ENCODE measurements at places on chromosomes 5 and 9.

GRCh38 chr5:88145221-88145610 is 123.4 kb downstream of the TMEM161B start:
- DNase-seq: peak; percentile 22

- DNase-seq: peak; percentile 32
Observed at GRCh38 chr5:127936439-127936972, 147.1 kb upstream of the SLC12A2 start.

GRCh38 chr5:56168066-56168478 is 65.1 kb downstream of the ANKRD55 start:
- no peak for DNase-seq

DNA sequence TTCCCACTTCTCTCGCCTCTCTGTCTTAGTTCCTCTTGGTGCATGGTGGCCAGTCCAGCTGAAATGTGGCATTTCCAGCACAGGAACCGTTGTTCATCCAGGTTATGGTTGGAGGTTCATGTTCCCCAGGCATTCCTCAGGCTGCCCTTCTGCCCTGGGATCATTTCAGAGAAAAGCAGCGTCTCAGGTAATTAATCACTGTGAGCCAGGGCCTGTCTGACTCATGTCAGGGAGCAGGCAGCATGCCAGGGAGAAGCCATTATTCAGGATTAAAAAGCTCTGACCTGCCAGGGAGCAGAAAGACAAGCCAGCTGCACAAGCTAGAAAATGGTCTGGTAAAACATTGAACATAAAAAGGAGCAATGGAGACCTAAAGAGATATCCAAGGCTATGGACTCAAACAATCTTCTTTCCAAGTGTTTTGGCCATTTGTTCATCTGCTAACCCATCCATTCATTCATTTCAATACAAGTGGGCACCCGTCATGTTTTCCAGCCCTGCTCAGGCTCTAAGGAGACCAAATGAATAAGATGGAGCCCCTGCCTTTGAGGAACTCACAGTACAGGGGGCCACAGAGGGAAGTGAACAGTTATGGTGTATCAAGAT is 241.4 kb downstream of the DRD1 start:
- no peak for DNase-seq

DNA sequence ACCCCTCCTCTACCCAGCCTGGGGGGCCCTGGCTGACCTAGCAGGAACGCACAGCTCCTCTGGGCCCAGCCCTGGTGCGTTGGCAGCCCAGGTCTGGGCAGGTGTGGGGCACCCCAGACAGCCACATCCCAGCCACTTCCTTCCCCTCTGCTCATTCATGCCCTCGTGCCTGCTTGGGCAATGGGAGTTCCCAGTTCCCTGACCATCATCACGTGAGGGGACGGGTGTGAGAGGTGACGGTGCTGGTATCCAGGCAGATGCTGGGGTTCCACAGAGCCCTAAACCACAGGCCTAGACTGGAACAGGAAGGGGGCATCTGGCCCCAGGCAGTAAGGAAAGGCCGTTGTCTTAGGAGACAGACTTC is 8.4 kb downstream of the RALGDS start:
- DNase-seq: no peak

DNA sequence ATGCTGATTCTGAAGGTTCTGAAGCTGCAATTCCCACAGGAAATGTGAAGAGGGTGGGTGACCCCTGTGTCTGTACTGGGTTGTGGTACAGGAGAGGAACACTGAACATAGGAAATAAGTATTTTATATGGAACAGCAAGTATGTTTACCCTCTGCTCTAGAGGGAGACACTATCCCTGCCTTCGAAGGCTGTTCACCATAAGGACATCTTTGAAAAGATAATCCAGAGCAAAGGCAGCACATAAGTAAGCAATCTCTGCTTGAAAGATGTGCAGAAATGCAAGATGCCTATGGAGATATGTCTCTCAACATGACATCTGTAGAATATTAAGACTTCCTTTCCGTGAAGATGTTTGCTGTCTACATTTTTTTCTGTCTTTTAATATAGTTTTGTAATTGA is 184.4 kb upstream of the EFNA5 start:
- DNase-seq: no peak

GRCh38 chr9:120434532-120434931 is 145.4 kb downstream of the CDK5RAP2 start:
- no peak for DNase-seq

DNA sequence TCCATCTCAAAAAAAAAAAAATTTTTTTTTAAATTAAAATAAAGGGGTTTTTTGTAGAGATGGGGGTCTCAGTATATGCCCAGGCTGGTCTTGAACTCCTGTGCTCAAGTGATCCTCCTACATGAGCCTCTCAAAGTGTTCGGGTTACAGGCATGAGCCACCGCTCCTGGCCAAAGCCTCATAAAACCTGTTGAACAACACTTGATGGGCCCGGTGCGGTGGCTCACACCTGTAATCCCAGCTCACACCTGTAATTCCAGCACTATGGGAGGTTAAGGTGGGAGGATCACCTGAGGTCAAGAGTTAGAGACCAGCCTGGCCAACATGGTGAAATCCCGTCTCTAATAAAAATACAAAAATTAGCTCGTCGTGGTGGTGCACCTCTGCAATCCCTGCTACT is 7.7 kb upstream of the NPM1 start:
- DNase-seq: no peak

DNA sequence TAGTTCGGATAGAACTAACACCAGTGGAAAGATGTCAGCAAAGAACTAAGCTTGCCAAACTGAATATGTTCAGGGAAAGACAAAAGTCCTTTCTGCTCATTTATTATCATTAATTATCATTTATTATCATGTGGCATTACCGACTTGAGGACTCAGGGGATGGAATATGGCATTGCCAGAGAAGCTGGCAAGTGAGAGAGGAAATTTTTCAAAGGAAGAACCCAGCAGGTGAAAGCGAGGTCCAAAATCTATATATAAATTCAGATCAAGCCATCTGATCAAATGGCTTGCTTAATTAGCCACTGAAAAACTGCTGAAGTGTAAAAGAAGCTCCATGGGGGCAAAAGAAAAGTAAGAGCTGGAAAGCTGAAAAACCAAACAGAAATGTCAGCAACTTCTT is 1049.6 kb upstream of the SEMA6A start:
- no peak for DNase-seq

- no peak for DNase-seq
Observed at GRCh38 chr5:163815240-163815791, 309.9 kb downstream of the MAT2B start.

DNA sequence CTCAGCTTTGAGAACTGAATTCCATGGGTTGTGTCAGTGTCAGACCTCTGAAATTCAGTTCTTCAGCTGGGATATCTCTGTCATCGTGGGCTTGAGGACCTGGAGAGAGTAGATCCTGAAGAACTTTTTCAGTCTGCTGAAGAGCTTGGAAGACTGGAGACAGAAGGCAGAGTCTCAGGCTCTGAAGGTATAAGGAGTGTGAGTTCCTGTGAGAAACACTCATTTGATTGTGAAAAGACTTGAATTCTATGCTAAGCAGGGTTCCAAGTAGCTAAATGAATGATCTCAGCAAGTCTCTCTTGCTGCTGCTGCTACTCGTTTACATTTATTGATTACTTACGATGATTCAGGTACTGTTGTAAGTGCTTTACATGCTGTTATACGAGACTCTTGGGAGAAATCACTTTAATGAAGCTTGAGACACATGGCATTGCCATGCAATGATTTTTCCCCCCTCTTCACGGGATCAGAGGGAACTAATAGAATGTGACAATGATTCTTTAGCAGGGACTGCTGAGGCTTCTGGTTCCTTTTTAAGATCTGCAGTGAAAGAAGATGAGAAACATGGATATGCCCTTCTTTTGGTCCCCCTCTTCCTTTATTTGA is 63.8 kb downstream of the PTTG1 start:
- no peak for DNase-seq

GRCh38 chr5:1099926-1100663 is 11.8 kb downstream of the SLC12A7 start:
- DNase-seq: no peak

GRCh38 chr5:68303754-68304420 is 88.3 kb downstream of the PIK3R1 start:
- no peak for DNase-seq

DNA sequence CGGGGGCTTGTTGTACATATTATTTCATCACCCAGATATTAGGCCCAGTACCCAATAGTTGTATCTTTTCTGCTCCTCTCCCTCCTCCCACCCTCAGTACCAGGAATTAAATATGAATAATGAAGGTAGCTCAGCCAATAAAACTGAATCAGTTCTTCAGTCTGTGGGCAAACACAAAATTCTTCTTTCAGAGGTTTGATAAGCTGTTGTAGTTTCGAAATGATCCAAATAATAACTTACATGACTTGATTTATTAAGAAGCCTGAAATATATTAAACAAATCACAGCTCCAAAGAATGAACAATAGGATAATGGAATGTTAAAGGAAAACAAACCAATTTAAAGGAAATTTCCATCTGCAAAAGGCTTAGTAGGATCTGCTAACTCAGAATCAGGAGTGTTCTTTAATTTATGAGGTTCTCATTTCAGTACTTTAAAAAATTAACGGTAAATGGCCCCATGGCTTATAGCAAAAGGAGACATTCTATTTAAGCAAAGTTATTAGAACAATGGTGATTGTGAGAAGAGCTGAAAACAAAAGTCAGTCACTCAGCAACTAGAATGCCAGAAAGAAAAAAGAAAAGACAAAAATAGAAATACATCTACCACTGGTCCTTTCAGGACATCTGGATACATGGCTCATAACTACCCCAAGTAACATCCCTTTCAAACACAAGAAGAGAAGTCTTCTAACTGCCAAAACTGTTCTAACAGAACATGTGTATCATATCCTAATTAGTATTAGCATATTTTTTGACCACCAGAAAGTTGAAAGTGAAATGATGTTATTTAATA is 62.4 kb downstream of the NR3C1 start:
- DNase-seq: no peak

GRCh38 chr9:100472788-100473275 is at the start of gene TMEFF1:
Gene TMEFF1 (plus strand): TSS chr9:100473149. CDS start chr9:100473545, 396 bp downstream.
- DNase-seq: peak; percentile 68

GRCh38 chr5:76104027-76104426 is 20.8 kb downstream of the SV2C start:
- peak; percentile 34 for DNase-seq

DNA sequence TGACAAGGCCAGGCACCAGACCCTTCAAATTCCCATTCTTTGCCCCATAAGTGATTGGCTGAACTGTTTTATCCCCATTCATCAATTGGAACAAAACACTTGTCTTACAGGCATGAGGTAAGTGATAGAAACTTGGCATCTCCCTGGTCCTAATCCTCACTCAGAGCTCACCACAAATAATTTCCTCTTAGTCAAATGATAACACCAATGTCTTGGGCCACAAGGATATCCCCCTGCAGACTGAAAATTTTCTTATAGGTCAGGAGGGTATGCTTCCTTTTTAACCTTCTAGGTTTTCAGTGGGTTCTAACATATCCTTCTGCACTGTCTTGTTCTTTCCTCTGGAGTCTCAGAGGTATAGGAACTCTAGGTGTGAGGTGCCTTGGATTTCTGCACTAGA is 14.5 kb downstream of the TNFSF15 start:
- no peak for DNase-seq

GRCh38 chr5:55934115-55934613 is 60.6 kb downstream of the IL6ST start:
- no peak for DNase-seq

DNA sequence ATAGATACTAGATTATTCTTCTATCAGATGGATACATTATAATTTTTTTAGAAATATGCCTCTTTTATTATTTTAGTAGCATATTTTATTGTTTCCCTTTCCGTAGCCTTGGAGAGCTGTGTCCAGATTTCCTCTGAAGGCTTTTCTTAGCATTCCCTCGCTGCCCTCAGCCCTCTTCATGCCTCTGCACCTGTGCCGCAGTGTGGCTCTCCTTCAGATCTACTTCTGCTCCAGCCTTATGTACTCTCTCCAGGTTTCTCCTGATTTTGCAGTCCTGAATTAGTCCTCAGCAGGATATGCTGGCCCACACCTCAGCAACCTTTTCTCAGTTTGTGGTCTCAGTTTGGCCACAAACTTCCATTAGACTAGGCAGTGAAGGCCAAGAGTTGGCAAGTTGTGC is 1052.0 kb downstream of the TAF11L14 start:
- no peak for DNase-seq

DNA sequence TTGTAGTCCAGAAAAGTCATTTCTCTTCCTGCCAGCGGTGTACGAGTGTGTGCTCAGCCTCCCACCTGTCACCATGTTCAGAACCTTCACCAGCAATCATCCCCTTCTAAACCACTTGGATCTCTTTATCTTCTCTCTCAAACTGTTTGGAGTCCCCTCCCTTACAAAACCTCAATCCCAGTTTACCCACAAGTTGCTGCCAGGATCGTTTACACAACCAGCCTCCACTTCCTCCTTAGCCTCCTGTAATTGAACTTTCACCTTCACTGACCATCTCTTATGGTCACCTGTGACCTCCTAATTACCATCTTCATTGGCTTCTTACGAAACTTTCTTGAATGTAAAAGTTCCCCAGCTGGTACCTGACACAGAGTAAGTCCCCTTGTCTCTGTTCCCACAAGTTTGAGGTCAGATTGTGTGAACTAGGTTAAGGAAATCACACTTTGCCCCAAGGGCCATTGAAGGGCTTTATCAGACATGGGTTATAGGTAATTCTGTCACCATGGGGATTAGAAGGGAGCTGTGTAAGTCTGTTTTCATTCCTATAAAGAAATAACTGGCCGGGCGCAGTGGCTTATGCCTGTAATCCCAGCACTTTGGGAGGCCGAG is 20.0 kb downstream of the RNF44 start:
- DNase-seq: no peak

- DNase-seq: no peak
Observed at GRCh38 chr9:128916204-128916603, 4.6 kb upstream of the PHYHD1 start.

DNA sequence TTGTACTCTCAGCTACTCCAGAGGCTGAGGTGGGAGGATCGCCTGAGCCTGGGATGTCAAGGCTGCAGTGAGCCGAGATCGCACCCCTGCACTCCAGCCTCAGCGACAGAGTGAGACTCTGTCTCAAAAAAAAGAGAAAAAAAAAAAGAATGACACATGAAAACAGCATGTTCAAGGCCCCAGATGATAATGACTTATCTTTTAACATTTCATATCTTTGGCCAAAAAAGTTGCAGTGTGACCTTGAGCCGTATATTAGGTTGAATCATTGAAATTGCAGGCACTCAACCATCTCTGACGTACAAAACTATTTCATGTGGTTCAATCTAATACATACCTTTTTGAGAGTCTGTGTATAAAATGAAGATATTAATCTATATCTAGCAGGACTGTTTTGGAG is 79.1 kb upstream of the CPEB4 start:
- DNase-seq: no peak

- DNase-seq: no peak
Observed at GRCh38 chr9:102669220-102669619, 325.9 kb upstream of the CYLC2 start.

- DNase-seq: no peak
Observed at GRCh38 chr5:136776022-136776927, 410.9 kb upstream of the TRPC7 start.

DNA sequence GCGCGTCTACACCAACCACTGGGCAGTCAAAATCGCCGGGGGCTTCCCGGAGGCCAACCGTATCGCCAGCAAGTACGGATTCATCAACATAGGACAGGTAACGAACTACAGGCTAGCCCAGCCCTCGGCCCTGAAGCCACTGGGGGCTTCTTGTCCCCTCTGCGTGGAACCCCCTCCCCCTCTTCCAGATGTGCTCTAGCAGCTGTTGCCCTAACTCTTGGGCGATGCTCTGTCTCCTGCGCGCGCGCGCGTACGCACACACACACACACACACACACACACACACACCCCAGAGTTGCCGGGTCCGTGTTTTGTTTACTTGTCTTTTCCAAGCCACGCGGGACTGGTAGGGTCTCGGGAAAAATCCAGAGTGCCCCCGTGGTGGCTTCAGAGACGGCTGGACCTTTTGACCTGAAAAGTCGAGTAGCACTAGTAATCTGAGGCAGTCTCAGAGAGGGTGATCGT is 836 bp downstream of the PCSK5 start:
- peak; percentile 72 for DNase-seq
